Dorsolateral prefrontal cortex (tissue), 122 donors: ENCODE measurements at places on chromosomes 16 and 17. TPM values are rescaled to one million over a fixed set of nuclear protein-coding genes. Genes with fewer than 3 reads are reported as not detected.

DNA sequence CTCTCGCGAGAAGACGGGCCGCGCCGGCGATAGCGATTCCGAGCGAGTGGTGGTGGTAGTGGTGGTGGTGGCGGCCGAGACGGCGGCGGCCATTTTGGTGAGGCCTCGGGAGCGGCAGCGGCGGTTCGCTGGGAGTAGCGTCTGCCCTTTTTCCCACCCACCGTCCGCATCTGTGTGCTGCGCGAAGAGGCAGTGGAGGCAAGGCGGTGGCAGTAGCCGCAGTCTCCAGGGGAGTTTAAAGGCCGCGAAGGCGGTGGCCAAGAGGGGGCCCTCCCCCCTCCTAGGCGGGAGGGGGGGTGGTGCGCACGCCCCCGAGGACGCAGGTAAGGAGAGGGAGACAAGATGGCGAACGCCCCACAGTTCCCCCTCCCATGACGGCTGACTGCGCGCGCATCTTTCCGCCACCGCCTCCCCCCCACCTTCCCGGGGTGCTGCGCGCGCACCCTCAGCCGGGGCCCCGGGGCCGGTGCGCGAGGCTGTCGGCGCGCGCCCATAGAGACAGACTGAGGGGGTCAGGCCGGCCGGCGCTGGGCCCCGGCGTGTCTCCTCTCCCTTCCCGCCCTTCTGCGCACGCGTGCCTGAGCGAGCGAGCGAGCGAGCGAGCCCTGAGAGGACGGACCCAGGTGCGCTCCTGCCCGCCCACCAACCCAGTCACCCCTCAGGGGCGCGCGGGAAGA is 694 bp upstream of the SRCAP start:
- peak; percentile 89 for DNase-seq

- DNase-seq, result no peak
Measured at GRCh38 chr17:43665084-43665936, 3.6 kb upstream of the MEOX1 start.

GRCh38 chr17:11637796-11638195 is 39.5 kb downstream of the DNAH9 start:
- no peak for DNase-seq

DNA sequence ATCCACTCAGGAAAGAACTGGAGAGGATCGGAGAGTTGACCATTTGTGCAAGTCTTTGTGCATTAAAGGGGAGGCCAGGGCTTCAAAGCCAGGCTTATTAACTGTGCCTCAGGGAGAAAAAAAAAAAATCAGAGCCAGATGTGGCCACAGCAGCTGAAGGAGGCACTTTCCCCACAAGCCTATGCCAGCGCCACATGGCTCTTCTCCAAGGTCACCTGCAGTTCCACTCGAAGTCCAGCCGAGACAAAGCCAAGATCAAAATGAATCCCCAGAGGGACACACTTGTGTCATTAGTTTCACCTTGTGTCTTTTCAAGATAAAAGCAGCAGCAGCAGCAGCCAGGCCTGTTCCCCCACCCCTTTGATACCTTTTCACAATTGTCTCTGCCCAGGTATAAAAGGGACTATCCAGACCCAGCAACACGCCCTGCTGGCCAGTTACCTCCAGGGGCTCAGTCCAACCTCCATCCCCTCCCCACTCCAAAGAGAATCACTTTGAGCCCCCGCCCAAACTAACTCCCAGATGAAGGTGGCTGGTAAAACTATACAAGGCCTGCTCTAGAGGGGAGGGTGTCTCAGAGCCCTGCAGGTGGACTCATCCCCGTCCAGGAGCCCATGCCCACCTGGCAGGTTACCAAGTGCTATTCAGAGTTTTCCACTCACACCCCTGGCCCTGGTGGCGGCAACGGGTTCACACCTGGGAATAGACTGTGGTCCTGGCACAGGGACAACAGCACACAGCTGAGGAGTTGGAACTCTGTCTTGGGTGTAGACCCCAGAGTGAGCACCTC is 29.2 kb downstream of the AXIN2 start:
- no peak for DNase-seq

GRCh38 chr16:87267566-87267965 is 49.6 kb downstream of the C16orf95 start:
- DNase-seq, result no peak

DNA sequence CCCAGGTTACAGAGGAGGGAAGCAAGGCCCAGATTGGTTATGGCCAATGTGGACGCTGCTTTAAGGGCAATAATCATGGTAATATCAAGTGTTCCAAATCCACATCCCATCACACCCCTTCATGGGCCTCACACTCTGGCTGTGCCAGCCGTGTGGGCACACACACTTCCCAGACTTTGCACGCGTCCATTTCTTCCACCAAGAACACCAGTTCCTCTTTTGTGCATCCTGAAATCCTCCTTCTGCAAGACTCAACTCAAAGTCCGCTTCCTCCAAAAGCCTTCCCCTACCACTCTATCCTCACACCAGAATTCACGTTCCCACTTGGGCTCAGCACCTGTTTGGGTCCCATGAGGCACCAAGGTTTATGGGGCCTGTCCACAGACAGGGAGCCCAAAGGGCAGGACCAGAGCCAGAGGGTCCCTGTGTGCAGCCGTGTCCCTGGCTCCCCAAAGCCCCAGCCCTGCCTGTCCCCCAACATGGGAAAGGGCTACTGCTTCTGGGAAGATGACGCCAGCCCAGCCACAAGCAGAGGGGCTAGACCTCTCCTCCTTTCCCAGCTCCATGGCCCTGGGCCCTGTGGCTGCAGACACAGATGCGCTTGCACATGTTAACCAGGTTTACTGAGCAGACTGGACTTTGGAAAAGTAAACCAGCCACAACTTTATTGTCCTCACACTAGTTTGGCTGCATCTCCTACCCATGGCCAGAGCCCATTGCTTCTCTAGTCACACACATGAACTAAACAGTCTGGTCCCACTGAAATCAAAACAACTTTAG is 20.3 kb downstream of the SPNS3 start:
- DNase-seq, result no peak

- DNase-seq, result no peak
Measured at GRCh38 chr17:56548661-56549060, 44.8 kb upstream of the NOG start.

- DNase-seq, result peak; percentile 35
Measured at GRCh38 chr17:79945591-79946255, 89.9 kb downstream of the TBC1D16 start.

GRCh38 chr17:36867716-36868341 is 69.4 kb upstream of the LHX1 start:
- DNase-seq, result no peak

DNA sequence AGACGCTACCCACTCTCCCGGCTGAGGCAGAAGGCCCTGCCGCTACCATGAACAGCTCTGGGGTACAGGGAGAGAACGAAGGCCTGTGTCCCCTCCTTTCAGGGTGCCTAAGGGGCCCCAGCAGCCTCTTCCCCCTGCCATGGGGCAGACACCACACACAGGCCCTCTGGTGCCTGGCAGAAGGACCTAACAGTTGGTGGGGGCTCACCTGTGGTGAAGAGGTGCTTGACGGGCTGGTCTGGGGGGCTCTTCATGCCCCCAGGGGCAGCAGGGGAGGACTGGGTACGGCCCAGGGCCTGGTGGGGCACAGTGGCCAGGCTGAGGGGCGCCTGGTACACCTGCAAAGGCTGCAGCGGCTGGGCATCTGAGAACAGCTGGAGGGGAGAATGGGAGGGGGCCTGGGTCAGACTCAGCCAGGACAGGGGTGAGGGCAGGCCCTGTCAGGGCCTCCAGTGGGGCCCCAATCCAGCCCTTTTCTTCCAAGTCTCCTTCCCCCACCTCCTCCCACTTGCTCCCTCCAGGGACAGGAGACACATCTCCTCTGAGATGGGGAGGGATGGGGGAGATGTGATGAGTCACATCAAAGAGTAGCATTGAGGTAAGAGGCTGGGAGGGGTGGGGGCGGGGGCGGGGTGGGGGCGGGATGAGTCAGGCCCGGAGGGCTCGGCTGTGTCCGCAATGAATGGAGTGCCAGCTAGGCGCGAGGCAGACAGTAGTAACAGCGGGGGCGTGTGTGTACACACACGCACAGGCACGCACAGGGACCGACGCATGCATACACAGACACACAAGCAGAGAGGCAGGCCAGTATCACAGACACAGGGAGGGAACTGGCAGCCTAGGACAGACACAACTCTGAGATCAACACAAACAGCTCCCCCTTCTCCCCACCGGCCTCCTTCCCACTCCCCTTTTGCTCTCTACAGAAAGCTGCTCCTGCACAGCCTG is 16.1 kb downstream of the G6PC3 start:
- peak; percentile 75 for DNase-seq

DNA sequence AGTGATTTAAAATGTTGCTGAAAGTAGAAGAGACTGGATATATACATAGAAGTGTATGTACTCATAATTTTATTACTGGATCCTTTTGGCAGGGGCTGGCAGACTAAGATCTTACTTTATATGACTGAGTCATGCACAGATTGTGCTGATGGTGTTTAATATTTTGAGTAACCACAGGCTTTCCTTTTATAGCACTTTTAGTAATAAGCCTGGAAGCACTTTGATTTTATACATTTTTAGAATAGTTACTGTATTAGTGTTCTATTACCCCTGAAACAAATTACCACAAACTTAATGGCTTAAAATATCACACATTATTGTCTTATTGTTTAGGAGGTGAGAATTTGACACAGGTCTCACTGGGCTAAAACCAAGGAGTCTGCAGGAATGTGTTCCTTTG is 113.4 kb upstream of the CDH8 start:
- no peak for DNase-seq

GRCh38 chr16:11587643-11588247 is 1.0 kb upstream of the LITAF start:
- no peak for DNase-seq

DNA sequence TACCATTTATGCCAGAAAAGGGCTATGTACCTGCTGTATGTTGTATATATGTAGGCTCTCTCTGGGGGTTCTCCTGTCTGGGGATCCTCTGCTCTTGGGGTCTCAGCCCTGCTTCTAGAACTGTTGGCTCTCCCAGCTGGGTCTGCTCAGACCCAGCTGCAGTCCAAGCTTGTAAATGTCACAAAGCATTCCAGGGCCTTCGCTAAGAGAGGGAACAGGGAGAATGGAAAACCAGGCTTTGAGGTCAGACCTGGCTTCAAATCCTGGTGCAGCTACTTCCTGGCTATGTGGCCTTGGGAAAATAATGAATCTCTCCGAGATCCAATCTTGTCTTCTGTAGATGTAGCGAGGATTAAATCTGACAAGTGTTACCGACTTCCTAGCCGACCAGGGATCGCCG is 44.0 kb downstream of the NLRP1 start:
- DNase-seq, result no peak

DNA sequence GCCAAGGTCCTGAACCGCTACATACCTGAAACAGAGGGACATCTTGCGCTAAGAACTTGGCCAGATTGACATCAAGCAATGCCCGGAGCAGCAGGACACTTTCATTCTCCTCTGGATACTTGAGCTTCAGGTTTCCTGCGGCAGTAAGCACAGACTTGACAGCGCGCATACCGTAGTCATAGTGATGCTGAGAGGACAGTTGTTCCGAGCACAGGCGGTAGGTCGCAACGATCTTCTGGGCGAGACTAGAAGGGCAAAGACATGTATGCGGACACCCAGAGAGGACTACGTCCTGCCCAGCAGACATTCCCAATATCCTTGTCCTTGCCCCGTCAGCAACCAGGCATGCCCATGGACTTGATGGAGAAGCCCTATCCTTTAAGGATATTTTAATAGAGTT is 112.9 kb downstream of the DNAH3 start:
- no peak for DNase-seq

DNA sequence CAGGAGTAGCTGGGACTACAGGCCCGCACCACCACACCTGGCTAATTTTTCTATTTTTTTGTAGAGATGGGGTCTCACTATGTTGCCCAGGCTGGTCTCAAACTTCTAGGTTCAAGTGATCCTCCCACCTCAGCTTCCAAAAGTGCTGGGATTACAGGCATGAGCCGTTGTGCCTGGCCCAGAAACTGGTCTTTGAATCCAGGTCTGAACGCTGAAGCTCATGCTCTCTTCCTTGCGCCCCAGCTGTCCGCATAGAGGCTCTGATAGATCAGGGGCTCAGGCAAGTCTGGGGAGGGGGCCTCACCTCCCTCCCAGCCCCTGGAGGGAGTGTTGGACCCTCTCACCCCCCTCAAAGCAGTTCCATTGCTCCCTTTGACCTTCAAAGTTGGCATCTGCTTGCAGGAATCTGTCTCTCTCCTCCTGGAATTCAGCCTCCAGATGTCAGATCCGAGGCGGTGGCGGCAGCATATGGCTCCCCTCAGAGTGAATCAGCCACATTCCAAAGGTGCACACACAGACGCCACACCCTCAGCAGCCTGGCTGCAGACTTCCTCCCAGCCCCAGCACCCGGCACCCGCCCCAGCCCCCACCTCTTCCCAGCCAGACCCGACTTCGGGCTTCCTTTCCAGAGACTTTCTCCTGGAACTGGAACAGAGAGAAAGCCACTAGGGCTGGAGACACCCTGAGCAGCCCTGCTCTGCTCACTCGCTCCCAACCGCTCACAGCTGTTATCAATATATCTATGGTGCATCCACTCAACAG is 16.9 kb upstream of the GLIS2 start:
- no peak for DNase-seq

DNA sequence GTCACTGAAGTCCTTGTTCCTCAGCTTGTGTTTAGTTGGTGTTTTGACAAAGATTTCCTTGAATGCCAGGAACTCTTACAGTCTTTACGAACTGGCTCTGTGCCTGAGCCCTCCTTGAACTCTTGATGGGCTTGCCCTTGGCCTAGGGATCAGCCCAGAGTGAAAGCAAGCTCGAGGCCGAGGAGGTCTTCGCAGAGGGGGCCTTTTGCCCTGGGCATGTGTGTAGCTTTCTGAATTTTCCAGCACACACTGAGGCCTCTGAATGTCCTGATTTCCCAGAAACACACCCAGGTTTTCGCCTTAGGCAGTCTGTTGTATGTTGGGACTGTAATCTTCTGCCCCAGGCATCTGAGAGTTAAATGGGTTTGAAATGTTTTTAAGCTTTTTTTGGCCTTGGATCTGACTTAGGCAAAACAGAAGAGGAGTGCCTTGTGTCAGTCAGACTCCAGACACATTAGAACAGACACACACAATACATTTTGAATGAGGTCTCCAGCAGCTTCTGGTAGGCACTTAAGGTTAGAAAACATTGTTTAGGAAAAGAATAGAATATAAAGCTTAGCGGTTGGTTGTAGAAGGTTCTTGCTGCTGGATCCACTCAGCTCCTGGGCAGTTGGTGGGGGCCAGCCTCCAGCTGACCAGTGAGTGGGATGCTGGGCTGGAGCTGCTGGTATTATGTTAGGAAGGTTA is 17.1 kb downstream of the FOXK2 start:
- no peak for DNase-seq

DNA sequence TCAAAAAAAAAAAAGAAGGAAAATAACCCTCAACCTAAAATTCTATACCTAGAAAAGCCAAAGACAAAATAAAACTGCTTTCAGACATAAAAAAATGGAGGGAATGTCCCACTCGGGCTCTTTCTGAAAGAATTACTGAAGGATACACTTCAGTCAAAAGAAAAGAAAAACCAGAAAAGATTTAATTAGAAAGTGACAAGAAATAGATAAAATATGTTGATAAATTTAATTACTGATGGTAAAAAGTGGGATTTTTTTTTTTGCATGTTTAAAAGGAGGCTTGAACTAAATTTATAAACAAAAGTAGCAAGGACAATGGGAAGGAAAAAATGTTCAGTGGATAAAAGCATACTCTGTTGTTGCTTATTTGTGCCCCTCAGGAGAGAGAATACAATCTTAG is 89.1 kb downstream of the OR1D5 start:
- DNase-seq, result no peak

- DNase-seq, result no peak
Measured at GRCh38 chr16:64532117-64532516, 589.7 kb downstream of the CDH11 start.

The CNGB1 gene
- total RNA-seq, result 11.1 TPM

The KIF18B gene
- 1.2 TPM for total RNA-seq

The CCDC200 gene
- total RNA-seq, result 0.46 TPM

The SMTNL2 gene
- not detected for total RNA-seq

The ANKRD40CL gene
- not detected for total RNA-seq

The TIMP2 gene
- 189 TPM for total RNA-seq
